Gastroesophageal sphincter (tissue), 4 donors: ENCODE measurements at places on chromosomes 4 and X. TPM values are rescaled to one million over a fixed set of nuclear protein-coding genes. Genes with fewer than 3 reads are reported as not detected.

Gene SPOCK3
- total RNA-seq, result 0.57 TPM

Gene HGFAC
- 0.62 TPM for total RNA-seq

Gene ADGRG2
- 1.3 TPM for total RNA-seq

Gene SPANXN4
- total RNA-seq, result not detected

Gene TMEM47
- total RNA-seq, result 221 TPM

Gene NKAP
- total RNA-seq, result 12.6 TPM

Gene ADH7
- total RNA-seq, result 9.9 TPM

Gene PCDH18
- 31.2 TPM for total RNA-seq

Gene CTAG1B
- not detected for total RNA-seq

Gene WWC2
- total RNA-seq, result 39.7 TPM

Gene GATA1
- total RNA-seq, result not detected

Gene PNPLA4
- 14.8 TPM for total RNA-seq

Gene GLOD5
- total RNA-seq, result not detected

Gene RP2
- 11.4 TPM for total RNA-seq

Gene FAAH2
- total RNA-seq, result 0.62 TPM

Gene ZMYM3
- total RNA-seq, result 16.7 TPM

Gene CT47B1
- not detected for total RNA-seq

Gene CXCL13
- not detected for total RNA-seq

- ATAC-seq, result peak; percentile 95
These were observed 6.5 kb upstream of the RNF4 start for GRCh38 chr4:2462218-2462991.

- no peak for ATAC-seq
These were observed 101.6 kb upstream of the MID1IP1 start for GRCh38 chrX:38699696-38700095.

- ATAC-seq, result no peak
These were observed 67.2 kb downstream of the ANTXR2 start for GRCh38 chr4:80005863-80006262.

DNA sequence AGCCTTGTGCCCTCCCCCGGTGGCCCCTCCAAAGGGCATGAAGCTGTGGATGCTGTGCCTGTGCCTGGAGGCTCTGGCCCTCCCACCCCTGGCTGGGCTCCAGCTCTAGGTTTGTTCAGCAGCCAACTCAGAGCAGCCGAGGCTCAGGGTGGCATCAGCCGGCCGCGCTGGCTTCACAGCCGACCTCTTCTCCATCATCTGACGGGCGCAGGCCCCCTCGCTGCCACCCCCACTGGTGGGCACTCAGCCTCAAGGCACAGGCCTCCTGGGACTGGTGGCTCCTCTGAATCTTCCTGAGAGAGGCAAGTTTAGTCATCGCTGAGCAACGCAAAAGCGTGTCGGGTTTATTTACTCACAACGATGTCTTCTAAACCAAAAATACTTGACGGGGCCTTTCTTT lies 46.0 kb downstream of the PCGF3 start:
- no peak for ATAC-seq

GRCh38 chr4:113024388-113024787 lies 25.1 kb upstream of the ANK2 start:
- no peak for ATAC-seq

- no peak for ATAC-seq
These were observed 83.8 kb downstream of the CCKAR start for GRCh38 chr4:26406346-26406975.

DNA sequence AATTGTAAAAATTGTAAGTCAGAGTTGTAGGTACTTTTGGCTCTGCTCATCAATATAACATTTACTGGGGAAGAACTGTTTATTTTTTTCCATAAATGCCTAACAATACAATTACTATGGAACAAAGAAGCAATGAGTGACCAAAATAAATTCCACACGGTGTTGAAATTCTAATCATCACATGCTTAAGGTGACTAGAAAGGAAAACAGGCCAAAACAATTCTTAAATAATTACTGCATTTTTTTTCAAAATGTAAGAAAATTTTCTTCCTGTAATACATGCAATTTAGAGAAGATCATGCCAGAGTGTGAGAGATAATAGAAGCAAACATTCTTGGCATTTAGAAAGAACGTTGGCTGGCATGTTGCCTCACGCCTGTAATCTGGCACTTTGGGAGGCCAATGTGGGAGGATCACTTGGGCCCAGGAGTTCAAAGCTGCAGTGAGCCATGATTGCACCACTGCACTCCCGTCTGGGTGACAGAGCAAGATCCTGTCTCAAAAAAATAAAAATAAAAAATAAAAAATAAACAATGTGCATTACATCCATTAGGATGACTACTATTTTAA lies 22.5 kb downstream of the C4orf46 start:
- ATAC-seq, result no peak

DNA sequence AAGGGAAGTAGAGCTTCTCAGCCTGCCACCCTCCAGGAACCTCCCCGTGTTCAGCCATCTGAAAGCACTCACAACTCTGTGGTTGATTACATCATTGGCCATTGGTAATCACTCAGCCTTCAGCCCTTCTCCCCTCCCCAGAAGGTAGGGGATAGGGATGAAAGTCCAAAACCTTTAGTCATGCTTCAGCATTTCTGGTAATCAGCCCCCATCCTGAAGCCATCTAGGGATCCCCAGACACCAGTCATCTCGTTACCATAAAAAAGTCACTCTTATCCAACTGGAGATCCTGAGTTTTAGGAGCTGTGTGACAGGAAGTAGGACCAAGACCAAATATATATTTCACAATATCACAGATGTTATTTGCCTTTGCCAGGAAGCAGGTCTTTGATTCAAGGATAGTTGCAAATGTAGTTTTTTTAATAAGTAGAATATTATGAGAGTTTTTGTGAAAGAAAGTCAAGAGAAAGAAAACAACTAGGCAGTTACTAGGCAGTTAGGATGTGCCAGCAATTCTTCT lies 364.6 kb upstream of the NOCT start:
- ATAC-seq, result peak; percentile 76

- ATAC-seq, result no peak
These were observed 242.4 kb downstream of the FRAS1 start for GRCh38 chr4:78299565-78299972.

GRCh38 chr4:73396993-73397972 lies 6.8 kb upstream of the ALB start:
- no peak for ATAC-seq

DNA sequence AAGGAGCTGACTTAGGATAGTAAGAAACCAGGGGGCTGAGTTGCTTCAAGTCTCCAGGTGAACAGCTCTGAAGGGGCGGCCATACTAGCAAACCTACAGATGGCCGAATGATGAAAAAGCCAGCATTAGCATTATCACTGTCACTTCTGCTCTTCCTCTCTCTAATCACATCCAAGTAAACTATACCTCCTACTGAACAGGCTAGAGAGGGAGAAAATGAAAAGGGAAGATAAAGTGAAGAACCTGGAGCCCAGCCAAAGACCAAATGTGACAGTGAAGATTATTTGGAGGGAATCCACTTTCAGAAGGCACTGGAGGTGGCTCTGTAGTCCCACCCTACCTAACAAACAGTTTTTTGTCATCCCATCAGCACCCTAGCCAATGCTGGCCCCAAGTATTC lies 50.4 kb upstream of the PRPS1 start:
- no peak for ATAC-seq

GRCh38 chr4:154073107-154073822 lies 284.4 kb upstream of the SFRP2 start:
- ATAC-seq, result no peak

DNA sequence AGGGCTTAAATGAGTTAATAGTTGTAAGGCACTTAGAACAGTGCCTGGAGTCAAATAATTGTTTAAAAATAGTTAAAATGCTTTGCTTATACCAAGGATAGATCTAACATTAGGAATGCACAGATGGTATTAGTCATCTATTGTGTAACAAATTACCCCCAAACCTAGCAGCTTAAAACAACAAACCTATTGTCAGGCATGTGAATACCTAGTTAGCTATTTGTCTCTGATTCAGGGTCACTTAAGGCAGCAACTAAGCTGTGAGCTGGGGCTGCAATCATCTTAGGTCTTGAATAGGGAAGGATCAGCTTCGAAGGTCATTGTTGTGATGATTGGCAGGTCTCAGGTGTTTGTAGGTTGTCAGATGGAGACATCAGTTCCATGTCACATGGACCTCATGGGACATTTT lies 42.4 kb upstream of the AGA start:
- no peak for ATAC-seq

DNA sequence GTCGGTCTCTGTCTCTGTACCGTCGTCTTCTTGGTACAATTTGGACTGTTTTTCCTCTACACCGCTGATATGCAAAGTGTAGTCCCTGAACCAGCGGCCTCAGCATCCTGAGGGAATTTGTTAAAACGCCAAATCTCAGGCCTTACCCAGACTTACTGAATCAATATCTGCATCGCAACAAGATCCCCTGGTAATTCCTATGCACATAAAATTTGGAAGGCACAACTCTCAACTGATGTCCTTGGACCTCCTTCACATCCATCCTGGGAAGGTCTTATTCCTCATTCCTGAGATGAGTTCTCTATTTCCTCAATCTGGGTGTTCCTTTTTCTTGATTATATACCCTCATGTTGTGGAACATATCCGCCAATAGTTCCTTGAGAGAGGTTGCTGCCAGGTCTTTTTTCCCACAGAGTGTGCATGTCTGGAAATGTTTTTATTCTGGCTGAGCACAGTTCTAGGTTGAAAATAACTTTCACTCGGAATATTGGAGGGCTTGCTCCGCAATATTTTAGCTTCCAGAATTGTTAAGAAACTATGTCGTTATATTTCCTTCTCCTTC lies 738 bp upstream of the HPF1 start:
- peak; percentile 6 for ATAC-seq

- ATAC-seq, result no peak
These were observed 425.6 kb downstream of the IL1RAPL1 start for GRCh38 chrX:29012867-29013266.

DNA sequence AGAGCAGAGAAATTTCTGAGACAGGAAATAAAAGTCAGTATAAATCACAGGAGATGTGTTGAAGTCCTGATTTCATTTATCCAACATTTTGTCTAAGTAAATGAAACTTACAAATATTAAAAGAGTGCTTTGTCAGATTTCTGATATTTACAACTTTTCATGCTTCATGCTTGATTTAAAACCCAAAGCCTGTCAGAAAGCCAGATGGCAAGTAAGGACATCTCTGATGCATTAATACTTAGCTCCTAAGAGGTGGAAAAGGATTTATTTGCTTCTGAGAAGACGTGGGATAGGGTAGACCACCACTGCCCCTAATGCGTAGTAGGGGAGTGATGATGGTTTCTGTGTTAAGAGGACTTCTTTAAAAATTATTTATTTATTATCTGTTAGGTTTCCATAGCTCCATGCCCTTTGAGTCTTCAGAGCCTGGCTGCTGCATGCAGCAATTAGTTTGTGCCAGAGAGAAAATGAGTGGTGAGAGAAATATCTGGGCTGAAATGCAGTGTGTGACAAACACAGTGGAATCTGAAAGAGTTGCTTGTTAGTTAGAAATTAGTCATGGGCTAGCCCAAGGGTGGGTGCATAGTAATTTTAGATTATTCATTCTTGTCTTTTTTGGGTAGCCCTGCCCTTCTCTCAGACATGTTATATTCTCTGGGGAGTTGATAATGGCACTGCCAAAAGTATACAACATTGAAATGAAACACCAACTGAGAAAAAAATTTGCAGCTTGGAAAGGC lies 333.8 kb downstream of the C4orf33 start:
- no peak for ATAC-seq

- peak; percentile 51 for ATAC-seq
These were observed 193.4 kb upstream of the PACRGL start for GRCh38 chr4:20506827-20507226.

DNA sequence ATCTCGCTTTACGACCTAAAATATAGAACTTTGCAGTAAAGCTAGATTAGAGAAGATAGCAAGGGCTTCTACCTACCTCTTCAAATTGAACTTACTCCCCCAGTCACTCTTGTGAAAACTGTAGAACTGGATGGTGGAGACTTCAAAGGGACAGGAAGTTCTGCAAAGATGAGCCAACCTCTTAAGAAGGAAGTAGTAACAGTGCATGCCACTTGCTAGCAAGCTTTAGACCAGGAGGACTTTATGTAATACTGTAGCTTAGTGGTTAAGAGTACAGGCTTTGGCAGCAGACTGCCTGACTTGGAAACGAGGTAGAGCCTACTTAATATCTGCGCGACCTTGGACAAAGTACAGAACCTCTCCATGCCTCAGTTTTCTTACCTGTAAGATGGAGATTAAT lies 27.5 kb upstream of the VBP1 start:
- no peak for ATAC-seq

GRCh38 chrX:1023676-1024075 lies 188.8 kb downstream of the CRLF2 start:
- ATAC-seq, result no peak

DNA sequence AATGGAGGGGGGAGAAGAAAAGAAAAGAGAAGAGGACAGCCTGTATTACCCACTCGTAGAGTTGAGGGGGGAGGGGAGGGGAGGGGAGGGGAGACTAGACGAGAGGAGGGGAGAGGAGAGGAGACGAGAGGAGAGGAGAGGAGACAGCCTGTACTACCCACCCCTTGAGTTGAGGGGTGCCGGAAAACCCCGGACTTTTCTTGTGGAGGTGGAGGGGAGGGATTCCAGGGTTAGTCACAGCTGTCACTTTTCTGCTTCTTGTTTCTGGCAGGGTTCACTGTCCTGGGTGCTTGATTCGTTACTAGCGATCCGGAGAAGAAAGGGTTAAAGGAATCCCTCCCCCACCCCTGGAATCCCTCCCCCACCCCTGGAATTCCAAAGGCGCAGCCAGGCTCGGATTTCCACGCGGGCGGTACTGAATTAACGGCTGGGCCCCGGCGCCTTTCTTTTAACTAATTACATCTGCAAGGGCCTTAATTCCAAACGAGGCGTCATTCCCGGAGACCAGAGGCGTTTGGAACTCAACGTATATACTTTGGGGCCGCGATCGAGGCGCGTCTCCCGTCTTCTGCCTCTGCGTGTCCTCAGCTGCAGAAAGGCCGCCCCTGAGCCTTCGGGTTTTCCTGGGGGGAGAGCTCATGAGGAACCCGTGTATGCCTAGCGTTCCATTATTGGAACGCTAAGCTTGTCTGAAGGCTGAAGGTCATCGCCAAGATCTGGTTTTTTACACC lies 20.1 kb upstream of the CSF2RA start:
- no peak for ATAC-seq

GRCh38 chr4:87377816-87378215 lies 13.2 kb downstream of the HSD17B11 start:
- no peak for ATAC-seq
